ENCODE measurements at places on chromosomes 7 and 10.
A peak's percentile ranks its signal among the peaks of the same experiment; 100 is the strongest.

DNA sequence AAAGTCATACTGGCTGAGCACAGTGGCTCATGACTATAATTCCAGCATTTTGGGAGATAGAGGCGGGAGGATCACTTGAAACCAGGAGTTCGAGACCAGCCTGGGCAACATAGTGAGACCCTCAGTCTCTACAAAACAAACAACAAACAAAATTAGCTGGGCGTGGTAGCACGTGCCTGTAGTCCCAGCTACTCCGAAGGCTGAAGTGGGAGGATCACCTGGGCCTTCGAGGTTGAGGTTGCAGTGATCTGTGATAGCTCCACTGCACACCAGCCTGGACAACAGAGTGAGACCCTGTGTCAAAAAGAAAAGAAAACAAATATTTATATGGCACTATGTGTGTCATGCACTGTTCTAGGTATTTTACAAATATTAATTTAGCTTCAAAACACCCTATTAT is 94.3 kb downstream of the DNMBP start:
- DNase-seq = no peak

- DNase-seq = no peak
Observed at GRCh38 chr10:26423722-26424121, 14.4 kb upstream of the APBB1IP start.

DNA sequence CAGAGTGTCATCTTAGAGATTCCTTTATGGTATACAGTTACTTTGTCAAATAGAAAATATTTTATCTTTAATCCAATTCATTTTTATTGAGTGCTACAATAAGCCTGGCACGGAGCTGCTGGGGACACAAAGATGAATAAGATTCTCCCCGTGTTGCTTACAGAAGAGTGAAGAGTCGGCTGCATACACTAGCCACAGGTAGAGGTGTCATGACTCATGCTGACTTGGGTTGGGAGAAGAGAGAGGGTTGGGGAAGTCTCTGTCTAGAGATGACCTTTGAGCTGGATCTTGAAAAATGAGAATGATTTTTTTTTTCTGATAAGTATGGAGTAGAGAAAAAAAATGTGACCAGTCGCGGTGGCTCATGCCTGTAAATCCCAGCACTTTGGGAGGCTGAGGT is 289.9 kb upstream of the CELF2 start:
- DNase-seq = no peak

DNA sequence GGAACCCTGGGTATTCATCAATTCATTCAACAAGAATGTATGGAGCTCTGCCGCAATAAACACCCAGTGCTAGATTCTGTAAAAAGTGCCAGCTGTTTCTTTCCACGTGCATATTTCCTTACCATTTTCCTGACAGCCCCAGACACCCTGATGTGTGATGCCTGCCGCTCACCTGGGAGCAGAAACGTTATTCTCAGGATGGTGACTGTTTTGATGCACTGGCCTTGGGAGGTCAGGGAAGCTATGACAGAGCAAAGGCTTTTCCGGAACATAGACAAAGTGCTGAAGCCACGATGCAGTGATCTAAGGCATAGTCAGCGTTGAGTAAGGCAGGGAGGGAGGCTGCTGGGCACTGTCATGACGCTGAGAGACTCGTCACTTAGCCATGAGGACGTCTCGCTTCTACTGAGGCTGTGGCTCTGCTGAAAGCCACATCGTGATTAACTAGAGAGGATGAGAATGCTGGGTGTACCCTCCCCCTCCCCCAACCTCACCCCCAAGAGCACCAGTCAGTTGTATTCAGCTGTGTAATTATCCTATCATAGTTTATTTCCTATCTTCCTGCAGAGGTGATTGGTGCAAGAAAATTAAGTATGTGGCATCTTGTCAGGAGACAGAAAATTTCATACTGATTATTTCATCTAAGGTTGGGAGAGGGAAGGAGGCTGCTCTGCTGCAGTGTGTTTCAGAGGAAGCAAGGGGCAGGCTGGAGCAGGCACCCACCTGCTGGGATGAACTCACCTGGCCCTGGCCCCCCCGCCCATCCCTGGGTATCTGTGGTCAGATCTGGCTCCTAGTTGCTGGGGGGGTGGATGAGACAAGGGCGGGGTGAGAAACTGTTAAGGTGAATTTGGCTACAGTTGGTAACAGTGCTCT is 48.8 kb upstream of the SMNDC1 start:
- peak; percentile 99 for DNase-seq

- peak; percentile 44 for DNase-seq
Observed at GRCh38 chr7:16670021-16670420, 24.0 kb downstream of the BZW2 start.

GRCh38 chr7:30771880-30772425 is 736 bp downstream of the MINDY4 start:
- DNase-seq = peak; percentile 26

DNA sequence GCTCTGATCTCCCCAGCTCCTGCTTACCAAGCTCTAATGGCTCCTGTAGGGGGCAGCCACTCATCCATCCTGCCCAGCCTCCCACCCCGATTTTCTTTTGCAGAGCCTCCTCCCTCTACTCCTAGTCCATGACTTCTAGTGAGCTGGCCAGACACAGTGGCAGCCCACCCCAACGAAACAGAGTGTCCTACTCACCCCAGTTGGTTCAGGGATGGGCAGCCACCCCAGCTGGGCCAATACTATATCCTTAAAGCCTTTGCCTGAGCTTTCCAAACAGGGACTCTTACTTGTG is 77.1 kb downstream of the GRID1 start:
- no peak for DNase-seq

- DNase-seq = no peak
Observed at GRCh38 chr10:132066812-132067211, 1.1 kb downstream of the JAKMIP3 start.

DNA sequence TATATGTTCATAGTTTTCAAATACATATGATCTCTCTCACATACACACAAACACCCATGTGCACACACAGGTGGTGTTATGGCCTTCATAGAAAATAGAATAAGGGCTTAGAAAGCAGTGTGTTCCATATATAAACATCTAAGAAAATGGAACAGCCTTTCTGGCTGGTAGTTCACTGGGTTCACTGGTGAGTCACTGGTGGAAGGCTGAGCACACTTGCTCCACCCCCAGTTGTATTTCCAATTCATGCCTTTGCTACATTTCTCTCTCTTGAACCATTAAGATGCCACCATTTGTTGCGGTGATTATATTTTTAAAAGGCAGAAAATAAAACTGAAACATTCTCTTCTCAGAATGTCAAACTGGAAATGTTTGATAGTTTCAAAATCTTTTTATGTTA is 252.1 kb downstream of the GLI3 start:
- peak; percentile 63 for DNase-seq

DNA sequence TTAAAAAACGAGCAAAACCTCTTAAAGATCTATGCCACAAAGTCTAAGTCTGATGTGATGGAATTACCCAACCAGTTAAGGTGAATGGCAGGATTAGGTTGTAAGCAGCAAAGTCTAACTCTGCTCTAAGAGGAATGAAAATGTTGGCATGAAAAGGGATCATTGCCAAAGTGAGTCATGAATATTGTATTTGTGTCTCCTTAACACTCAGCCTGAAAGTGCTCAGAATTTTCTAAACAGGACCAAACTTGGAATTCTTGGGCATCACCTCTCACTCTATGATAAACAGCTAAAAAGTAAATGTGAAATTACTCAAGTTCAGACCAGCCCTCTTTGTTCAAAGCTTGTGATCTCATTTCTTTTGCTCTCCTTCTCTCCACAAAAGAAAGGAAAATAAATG is 27.0 kb downstream of the PPP1R3A start:
- peak; percentile 76 for DNase-seq

DNA sequence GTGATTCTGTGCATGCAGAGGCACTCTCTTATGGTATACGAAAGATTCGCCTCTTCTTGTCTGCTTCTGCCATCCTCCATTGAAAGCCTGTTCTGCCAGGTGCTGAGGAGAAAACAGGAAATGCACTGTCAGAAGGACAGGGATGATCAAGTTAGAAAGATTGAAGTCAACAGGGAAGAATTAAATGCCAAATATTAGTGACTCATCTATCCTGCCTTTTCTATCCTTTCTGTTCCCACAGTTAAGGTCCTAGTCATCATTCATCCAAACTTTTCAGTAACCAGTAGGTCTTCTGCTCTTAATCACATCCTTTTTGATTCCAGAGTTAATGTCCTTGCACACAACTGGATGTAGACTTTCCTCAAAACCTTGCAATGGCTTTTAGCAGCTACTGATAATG is 4.8 kb upstream of the ZNF783 start:
- peak; percentile 71 for DNase-seq

GRCh38 chr7:123724817-123725253 is 24.0 kb downstream of the WASL start:
- no peak for DNase-seq

GRCh38 chr10:33015761-33016547 is 57.9 kb upstream of the ITGB1 start:
- peak; percentile 80 for DNase-seq

DNA sequence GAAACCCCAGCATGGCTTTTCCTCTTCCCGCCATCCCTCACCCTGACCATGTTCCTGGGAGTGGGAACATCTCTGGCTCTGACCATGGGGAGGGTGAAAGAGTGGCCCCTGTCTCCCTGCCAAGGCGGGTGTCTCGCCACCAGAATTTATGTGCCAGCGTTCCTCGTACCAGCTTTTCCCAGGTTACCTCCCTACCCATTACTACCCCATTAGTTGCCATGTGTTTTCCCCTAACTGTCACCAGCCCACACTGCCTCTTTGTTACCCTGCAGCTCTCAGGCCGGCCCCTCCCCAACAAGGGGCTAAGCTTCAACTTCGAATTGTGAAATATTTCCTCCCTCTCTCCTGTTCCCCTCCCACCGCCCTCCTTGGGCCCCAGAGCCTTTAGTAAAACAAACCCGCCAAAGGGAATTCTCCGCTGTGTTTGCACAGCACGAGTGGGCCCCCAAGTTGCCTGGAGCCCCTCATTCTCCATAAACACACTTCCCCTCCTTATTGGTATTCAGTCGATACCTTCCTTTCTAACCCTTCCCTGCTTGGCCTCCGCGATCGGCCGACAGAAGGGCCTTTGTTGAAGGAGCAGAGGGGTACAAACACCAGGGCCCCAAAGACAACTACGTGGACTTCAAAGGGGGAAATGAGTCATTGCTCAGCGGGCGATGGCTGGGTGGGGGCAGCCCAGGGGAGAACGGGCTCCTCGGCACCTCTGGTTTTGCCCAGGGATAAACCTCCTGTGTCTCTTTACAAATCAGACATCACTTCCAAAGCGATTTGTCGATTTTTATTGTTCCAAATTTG is 45.5 kb downstream of the SLIT1 start:
- no peak for DNase-seq

GRCh38 chr10:3785851-3786271 is 852 bp upstream of the KLF6 start:
- DNase-seq = peak; percentile 55

DNA sequence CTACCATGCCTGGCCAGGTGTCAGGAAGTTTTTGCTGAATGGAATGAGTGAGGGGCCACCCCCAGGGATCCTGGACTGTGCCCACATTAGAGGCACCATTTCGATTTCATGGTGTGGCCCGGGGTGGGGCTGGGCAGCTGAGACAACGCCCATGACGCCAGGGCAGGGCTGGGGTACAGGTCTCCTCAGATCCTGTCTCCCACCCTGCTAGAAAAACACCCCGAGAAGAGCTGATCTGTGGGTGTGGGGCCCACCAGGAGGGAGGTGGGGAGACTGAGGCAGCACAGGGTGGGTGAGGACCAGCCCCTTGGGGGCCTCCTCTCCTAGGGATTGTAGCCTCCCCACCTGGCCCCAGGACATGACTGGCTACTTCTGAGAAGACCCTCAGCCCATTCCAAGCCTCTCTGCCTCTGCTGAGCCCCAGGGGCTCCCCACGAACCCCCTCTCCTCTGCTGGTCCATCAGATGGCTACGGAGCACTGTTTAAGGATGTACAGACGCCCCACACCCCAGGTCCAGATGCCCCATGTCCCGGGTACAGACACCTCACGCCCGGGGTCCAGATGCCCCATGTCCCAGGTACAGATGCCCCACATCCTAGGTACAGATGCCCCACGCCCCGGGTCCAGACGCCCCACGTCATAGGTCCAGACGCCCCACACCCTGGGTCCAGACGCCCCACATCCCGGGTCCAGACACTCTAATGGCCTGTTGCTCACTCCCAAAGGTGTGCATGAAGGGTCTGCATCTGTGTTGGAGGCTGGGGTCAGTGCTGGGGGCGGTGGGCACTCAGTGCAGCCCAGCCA is 99.4 kb downstream of the MICALL2 start:
- DNase-seq = no peak

GRCh38 chr7:157854066-157854891 is 517.5 kb downstream of the DNAJB6 start:
- DNase-seq = no peak

DNA sequence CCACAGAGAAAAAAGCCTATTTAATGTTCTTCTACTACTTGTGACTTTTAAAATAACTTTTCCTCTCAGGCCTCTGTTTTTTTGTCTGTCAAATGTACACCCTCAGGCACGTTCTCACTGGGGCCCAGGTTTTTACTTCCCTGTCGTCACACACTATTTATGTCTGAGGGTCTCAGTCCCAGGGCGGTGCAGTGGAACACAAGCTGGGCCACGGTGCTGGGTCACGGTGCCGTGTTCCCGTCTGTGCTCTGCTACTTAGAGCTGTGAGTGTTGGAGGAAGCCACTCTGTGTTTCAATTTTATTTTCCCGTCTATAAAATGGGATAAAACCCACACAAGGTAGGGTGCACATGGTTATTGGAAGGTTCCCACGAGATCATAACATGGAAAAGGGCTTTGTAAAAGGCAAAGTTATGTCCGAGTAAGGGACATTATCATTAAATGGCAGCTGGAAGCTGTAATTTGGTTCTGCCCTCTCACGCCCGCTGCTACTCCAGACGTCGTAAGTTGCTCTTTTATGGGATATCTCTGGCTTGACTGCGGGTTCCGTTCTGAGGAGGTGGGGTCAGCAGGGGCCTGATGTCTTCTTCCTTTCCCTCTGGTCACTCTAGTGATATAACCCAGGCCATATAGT is 25.2 kb downstream of the ZNF775 start:
- DNase-seq = no peak

GRCh38 chr10:103614306-103615158 is 121.0 kb downstream of the NEURL1 start:
- DNase-seq = no peak

GRCh38 chr10:26334932-26335573 is 103.1 kb upstream of the APBB1IP start:
- DNase-seq = peak; percentile 80

DNA sequence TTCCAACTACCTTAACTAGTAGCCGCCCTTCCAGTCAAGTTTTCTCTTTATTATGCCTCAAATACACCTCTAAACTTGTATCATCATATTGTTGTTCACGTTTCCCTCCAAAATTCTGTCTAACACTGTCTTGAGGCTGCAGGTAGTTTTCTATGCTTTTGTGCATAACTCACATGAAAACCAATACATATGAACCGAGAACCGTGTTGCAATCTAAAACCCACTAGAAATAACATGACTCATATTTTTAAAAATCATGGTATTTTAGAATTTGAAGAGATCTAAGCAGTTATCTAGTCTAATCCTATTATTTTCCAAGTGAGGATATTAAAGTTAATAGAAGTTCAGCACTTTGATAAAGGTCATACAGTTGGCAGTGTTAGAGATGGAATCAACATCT is 18.2 kb downstream of the LIPF start:
- DNase-seq = no peak

DNA sequence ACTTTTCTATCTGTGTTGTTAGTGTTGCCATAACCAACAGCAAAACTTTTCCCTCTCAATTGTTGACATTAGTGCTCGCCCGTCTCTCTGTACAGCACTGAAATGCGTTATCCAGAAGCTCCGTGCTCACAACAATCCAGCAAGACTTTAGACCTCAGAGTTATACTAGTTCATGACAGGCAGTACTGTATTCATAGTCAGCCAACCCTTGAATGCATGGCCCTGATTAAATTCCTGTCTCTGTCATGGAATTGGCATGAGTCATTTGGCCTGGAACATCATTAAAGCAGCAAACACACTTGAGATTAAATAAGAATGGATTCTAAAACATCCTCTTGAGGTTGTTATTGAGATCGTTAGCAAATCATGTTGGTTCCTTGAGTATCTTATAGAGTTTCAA is 405.5 kb upstream of the C7orf33 start:
- peak; percentile 25 for DNase-seq
